ENCODE measurements at places on chromosomes 5 and 9. TPM values are rescaled to one million over a fixed set of nuclear protein-coding genes. Genes with fewer than 3 reads are reported as not detected.

The CENPK gene
- 34.6 TPM for total RNA-seq

The ANP32B gene
- total RNA-seq = 30.0 TPM

The ADAMTSL2 gene
- 2.4 TPM for total RNA-seq

GRCh38 chr9:130244548-130245165 lies 20.9 kb upstream of the HMCN2 start:
- no peak for DNase-seq

DNA sequence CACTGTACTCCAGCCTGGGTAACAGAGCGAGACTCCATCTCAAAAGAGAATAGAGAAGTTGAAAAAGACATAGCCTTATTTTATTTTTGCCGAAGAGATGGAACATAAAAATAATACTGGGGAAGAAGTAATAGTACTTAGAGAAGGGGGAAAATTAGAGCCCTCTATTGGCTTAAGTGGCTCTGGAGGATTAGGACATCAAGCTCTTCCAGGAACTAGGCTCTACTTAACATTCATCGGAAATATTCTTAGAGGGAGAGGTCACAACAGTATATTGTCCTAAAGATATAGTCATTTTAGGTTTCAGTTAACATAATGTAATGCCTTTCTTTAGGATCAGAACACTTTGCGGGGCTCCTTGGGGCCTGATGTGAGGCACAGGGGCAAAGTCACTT lies 86.0 kb upstream of the PLPP1 start:
- DNase-seq = no peak

- DNase-seq = no peak
These were observed 1.9 kb downstream of the GCNT4 start for GRCh38 chr5:75050415-75050814.

DNA sequence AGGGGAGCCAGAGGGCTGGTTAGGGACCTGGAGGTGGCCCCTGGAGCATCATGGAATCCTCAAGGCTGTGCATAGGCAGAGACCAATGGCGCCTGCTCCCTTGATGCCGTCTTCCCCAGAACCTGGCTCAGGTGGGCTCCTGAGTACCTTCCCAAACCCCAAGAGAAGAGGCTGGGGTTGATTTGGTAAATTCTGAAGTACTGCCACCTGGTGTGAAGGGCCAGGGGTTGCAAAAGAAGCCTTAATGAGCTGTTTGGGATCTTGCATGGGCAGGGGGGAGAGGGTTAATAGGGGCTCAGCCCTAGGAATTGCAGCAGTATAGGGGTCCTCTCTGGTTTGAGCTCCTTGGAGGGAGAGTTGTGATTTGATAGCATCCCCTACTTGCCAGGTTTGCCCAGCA lies 52.1 kb downstream of the CYSTM1 start:
- no peak for DNase-seq

DNA sequence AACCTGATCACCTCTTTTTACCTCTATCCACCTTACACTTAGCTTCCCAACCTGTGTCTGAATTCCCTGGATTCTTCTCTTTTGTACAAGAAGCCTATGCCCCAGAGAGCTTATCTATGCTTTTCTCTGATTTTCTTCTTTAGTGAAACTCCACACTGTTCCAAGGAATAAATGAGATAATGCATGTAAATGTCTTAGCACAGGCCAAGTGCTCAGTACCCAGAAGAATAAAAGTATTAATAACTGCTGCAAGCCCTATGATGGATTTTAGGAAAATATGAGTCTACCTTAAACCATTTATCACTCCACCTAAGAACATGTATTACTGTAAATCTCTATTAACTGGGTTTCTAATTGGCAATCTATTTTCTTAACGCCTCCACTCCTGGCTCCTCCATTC lies 168.5 kb upstream of the TNC start:
- DNase-seq = no peak

Data from uterus (tissue), 4 donors.